Stimulated activated CD8-positive, alpha-beta memory T cell treated with anti-CD3 and anti-CD28 coated beads, Interleukin-7, amount 100 ng/mL, for 1 hour (primary cell): ENCODE measurements at places on chromosomes 1 and 21.
A peak's percentile ranks its signal among the peaks of the same experiment; 100 is the strongest.

DNA sequence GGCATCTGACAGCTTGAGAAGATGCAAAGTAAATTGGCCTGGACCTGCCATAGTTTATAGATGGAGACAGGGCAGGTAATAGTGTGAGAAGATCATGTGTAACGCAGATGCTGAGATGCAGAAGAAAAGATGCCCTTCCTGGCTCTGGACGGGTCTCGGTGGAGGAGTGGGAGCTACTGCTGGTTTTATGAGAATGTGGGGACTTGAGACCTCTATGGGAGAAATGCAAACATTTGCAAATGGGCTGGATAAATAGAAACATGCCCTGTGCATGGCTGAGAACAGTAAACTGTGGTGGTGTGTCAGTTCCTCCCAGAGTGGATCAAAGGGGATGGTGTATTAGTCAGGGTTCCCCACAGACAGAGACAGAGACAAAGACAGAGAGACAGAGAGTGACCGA, 21.9 kb downstream of the UBASH3A start:
- DNase-seq: no peak

GRCh38 chr1:91706140-91706957, 179.6 kb downstream of the TGFBR3 start:
- no peak for DNase-seq

DNA sequence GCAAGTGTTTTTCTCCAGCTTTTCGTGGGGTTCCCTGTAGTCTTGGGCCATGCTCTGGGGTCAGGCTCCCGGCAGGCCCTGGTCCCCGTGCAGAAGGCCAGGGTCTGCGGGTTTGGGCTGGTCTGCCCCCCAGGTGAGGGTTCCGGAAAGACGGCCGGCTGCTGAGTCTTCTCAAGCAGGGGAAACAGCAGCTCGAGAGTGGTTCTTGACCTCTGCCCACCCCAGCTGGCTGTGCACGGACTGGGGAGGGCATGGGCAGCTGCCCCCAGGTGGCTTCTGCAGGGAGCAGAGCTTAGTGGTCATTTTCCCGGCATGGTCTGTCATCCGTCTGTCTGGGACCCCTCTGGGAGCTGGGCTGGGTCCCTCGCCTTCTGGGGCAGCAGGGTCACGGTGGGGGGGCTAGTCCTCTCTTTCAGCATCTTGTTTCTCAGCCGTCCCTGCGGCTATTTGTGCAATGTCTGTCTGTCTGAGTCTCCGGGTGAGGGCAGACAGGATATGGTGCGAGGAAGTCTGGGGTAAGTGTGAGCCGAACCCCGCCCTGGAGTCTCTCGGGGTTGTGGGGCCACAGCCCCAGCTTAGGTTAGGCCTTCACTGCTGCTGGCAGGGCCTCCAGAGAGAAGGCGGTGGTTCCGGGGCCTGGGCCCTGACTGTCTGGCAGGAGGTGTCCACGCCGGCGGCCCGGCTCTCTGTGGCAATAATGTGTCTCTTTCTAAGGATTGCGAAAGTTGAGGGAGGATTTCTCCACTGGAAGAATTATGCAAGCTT, 6.1 kb downstream of the SKI start:
- DNase-seq: peak; percentile 66

DNA sequence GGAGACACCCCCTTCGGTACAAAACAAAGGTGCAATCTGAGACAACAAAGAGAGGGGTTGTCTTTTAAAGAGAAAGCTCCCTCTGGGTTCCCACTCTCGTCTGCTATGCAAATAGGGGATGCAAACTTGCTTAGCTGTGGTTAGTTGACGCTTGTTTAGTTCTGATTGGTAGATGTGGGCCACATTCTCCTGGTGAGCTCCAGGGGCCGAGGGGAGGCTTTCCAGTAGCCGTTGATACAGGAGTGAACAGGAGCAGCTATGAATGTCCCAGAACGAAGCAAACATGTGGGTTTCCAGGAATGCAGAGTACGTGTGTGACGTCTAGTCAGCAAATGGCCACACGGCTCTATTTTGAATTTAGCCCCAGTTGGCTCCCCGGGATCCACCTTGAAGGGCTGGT, 14.7 kb downstream of the TFF2 start:
- no peak for DNase-seq

- no peak for DNase-seq
Observed at GRCh38 chr1:229440851-229441537, 7.1 kb upstream of the ACTA1 start.

- no peak for DNase-seq
Observed at GRCh38 chr1:41381692-41382479, 20.7 kb downstream of the FOXO6 start.

GRCh38 chr1:111843177-111843576, 87.5 kb downstream of the DDX20 start:
- no peak for DNase-seq

GRCh38 chr1:245971711-245972085, 535.4 kb downstream of the SMYD3 start:
- DNase-seq: no peak

- DNase-seq: no peak
Observed at GRCh38 chr1:112358061-112358770, 37.8 kb upstream of the CTTNBP2NL start.

DNA sequence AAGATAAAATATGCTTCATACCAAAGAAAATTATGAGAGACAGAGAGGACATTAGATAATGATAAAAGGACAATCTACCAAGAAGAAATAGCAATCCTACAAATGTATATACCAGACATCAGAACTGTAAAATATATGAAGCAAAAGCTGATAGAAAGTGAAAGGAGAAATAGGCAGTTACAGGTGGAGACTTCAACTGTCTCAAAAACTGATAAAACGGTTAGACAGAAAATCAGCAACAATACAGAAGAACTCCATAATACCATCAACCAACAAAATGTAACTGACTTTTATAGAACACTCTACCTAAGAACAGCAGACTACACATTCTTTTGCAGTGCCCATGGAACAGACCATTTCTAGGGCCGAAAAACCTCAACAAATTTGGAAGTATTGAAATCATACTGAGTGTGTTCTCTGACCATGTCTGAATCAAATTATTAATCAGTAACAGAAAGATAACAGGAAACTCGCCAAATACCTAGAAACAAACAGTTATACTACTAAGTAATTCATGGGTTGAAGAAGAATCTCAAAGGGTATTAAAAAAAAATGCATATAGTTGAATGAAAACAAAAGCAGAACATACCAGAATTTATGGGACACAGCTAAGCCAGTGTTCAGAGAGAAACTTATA, 132.1 kb downstream of the RPS6KC1 start:
- no peak for DNase-seq

- DNase-seq: no peak
Observed at GRCh38 chr1:29120367-29120766, 3.3 kb downstream of the TMEM200B start.

DNA sequence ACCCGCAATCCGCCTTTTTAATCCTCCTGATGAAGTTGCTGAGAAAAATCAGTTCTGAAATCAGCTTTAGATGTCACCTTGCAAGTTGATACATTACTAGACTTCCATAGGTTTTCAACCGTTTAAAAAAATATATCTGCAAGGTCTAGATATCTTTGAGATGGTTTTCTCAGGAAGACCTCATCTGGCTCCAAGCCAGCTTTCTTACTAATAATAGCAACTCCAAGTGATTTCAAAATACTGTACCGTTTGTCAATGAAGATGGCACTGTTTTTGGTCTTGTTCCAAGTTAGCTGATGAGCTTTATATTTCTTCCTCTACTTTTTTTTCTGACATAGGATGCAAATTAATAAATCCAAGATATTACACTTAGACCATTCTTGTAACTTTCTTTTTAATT, 40.3 kb downstream of the LRRC8C start:
- no peak for DNase-seq

- DNase-seq: no peak
Observed at GRCh38 chr1:5379176-5379759, 613.0 kb downstream of the NPHP4 start.

DNA sequence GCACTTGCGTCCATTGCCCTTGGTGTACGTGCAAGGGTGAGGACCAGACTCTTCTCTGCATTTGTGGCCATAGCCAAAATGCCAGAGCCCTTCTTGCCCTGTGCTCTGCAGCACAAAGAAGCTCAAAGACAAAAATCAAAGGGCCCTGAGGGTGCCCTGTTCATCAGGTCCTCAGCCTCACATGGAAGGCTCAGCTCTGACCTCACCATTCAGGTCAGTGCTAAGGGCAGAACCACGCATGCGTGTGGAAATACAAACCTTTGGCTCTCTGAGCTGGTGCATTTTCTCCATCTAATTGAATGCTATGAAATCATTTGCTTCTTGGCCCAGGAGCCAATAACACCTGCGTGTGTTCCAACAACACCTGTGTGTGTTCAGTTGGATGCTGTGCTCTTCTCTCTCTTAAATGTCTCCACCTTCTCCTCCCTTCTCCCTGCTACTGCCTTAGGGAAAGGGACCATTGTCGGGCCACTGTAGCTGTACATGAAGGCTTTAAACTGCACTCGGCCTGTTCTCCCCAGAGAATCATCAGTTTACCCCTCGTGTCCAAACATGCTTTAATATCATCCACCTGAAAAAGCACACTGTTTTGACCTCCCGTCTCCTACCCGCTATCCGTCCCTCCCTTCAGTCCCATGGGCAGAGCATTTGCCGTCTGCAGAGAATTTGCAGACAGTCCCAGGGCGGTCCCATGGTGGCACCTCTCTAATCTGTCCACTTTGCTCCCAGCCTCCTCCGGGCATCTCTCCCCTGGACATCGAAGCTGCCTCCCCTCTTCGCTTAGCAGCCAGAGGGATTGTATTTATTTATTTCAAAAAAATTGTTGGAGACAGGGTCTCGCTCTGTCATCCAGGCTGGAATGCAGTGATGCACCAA, 60.6 kb downstream of the EVA1C start:
- no peak for DNase-seq

DNA sequence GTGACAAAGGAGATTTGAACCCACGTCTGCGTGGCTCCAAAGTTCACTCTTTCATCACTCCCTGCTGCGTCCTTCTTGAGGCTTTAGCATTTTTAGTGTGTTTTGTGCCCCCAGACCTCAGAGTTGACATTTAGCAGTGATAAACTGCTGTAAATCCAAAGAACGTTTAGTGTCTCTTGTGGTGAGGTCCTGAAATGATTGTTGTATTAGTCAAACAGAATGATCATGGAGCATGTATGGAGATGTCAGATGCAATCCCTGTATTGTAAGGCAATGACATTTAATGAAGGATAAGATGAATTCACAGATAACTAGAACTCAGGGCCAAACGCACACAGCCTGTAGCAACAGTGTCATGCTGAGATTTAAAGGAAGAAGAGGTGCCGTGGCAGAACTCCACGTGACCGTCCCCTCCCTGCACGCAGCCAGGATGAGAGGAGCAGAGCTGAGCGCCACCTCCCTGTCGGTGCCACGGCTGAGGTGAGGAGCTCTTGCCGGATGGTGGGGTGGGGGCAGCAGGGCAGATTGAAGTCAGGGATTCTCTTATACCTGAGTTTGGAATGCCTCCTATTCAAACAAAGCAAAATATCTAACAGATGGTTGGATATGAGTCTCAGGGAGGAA, 30.1 kb downstream of the NTPCR start:
- DNase-seq: no peak

GRCh38 chr1:206863266-206863665, 2.2 kb upstream of the IL20 start:
- DNase-seq: no peak

DNA sequence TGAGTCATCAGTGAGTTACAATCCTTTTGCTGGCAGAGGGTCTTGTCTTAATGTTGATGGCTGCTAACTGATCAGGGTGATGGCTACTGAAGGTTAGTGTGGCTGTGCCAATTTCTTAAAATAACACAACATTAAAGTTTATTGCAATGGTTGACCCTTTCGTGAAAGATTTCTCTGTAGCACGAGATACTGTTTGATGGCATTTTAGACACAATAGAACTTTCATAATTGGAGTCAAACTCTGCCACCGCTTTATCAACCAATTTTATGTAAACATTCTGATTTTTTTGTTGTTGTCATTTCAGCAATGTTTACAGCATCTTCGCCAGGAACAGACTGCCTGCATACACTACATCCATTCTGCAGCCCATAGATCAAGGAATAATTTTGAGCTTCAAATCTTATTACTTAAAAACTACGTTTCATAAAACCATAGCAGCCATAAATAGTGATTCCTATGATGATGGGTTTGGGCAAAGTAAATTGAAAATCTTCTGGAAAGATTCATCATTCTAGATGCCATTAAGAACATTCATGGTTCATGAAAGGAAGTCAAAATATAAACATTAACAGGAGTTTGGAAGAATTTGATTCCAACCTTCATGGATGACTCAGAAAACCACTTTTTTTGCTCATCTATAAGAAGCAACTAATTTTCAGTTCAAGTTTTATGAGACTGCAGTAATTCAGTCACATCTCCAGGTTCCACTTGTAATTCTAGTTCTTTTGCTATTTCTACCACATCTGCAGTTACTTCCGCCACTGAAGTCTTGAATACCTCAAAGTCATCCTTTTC, 85.9 kb downstream of the TYW3 start:
- DNase-seq: no peak

DNA sequence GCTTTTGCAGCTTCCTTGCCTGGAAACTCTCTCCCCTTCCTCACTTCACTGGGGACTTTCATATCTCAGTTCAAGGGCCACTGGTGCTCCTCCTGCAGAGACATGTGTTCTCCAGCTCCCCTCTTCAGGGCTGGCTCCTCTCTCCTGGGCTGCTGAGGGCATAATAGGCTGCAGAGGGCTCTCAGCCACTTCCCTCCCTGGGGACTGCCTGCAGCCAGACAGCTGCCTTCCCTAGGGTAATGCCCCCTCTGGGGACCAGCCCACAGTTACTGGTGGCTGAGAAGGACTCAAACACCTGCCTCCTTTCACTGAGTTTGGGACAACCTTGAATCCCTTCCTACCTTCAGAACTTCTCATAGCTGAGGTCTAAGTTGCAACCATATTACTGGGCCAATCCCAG, 104.8 kb upstream of the POU3F1 start:
- DNase-seq: no peak

- DNase-seq: no peak
Observed at GRCh38 chr1:209926045-209926444, 12.0 kb upstream of the SYT14 start.

GRCh38 chr1:119653839-119654170, 5.7 kb upstream of the ZNF697 start:
- DNase-seq: no peak

- no peak for DNase-seq
Observed at GRCh38 chr1:191065771-191066170, 588.1 kb upstream of the BRINP3 start.

DNA sequence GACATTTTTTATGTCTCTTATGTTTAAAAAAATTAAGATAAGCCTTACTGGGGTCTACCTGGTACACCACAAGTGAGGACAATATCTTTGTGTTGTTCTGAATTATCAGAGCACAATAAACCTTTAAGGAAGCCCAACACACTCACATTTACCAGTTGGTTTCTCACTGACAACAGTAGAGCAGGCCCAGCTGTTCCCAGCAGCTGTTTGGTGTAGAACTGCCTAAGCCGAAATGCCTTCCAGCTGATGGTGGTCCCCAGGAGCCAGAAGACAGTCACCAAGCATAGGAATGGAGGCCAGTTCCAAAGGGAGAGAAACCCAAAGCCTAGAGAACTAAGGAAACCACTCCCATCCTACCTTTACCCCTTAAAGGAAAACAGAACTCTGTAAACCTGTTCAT, 428.6 kb upstream of the CAMK1G start:
- no peak for DNase-seq

DNA sequence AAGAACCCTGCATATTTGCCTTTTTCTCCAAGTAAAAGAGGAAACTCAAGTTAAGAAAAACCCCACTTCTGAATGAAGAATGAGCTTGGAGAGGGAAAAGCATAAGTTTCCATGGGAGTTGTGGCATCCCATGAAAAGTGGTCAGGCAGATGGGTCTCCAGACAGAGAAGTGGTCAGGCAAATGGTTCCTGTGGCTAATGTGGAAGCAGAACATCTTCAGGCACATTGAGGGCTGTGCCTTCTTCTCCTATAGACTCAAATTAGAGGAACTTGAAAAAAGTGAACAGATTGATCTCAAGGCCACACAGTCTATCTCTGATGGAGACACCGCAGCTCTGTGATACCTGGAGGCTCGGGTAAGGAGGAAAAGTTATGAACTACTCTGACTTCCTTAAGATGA, 55.7 kb upstream of the KIRREL1 start:
- DNase-seq: no peak
